CD4-positive, alpha-beta T cell treated with Interleukin-15 for 4 hours (primary cell): ENCODE measurements at places on chromosomes 11 and 22.
A peak's percentile ranks its signal among the peaks of the same experiment; 100 is the strongest.

- DNase-seq: no peak
These were observed 213.1 kb downstream of the INSC start for GRCh38 chr11:15327786-15328231.

DNA sequence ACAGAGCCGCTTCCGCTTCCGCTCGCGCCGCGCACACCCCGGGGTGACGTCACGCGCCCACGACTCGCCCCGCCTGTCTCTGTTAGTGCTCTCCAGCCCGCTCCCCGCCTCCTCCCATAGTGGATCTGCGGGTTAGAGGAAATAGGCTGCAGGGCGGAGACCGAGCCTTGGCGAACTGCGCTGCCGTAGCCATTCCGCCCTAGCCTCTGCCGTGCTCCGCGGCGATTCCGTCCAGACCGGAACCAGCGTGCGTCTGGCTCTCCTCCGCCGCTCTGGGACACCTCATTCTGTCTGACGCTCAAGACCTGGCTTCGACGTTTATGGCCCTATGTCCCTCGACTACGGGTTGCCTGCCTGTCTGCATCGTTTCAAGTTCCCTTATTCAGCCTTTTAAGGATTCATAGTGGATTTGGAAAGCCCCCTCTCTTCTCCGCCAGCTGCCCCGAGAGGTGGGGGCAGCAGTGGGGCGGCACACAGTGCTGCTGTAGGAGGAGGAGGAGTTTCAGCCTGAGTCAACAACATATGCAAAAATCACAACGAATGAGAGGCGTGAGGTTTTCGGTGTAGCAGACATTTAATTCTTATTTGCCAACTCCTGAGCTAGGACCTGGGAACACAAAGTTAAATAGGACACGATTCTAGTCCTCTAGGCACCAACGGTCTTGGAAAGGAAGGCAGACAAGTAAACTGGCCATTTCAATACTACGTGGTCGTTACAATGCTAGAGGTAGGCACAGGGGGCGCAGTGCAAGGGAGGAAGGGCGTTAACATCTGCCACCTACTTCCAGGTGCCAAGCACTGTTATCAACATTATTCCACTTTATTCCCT, at the start of gene TAF10:
TSS of gene TAF10 (minus strand) at position 4 of the 829 bp plus-strand sequence. CDS start 27 bp downstream, outside the sequence.
- peak; percentile 94 for DNase-seq

DNA sequence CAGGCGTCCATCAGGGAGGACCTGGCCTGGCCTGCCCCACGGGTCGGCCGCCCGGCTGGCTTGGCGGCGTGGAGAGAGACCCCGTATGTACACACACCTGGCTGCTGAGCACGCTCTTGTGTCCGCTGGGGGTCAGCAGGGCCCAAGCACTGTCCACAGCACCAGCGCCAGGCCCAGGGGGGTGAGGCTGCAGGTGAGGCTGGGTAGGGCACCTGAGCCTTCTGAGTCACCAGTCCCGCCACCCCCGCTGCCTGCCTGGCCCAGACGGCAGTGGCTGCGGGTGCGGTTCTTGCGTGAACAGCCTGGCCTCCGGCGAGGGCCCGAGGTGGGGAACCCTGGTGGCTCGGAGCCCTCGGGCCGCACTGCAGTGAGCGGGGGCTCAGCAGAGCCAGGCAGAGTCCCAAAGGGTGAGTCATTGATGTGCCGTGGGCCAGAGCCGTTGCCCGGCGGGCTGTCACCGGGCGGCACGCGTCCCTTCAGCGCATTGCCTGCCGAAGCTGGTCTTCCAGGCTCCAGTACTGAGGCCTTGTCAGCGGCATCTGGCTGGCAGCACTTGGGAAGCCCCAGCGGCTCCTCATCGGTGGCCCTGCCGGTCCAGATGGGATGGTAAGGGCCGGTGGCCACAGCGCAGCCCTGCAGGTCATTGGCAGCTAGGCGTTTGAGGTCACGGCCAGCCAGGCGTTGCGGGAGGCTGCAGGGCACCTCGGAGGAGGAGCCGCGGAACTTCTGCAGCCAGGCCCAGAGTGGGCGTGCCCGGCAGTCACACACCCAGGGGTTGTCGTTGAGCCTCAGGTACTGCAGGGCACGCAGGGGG, 26.3 kb downstream of the RTN4R start:
- DNase-seq: no peak

- no peak for DNase-seq
These were observed 5.3 kb downstream of the PLEKHB1 start for GRCh38 chr11:73651661-73652045.

GRCh38 chr11:78160557-78160956, 21.1 kb upstream of the ALG8 start:
- DNase-seq: no peak

- DNase-seq: no peak
These were observed 49.5 kb upstream of the GNAZ start for GRCh38 chr22:23020659-23021293.

GRCh38 chr11:70262951-70263350, 7.5 kb upstream of the PPFIA1 start:
- no peak for DNase-seq

DNA sequence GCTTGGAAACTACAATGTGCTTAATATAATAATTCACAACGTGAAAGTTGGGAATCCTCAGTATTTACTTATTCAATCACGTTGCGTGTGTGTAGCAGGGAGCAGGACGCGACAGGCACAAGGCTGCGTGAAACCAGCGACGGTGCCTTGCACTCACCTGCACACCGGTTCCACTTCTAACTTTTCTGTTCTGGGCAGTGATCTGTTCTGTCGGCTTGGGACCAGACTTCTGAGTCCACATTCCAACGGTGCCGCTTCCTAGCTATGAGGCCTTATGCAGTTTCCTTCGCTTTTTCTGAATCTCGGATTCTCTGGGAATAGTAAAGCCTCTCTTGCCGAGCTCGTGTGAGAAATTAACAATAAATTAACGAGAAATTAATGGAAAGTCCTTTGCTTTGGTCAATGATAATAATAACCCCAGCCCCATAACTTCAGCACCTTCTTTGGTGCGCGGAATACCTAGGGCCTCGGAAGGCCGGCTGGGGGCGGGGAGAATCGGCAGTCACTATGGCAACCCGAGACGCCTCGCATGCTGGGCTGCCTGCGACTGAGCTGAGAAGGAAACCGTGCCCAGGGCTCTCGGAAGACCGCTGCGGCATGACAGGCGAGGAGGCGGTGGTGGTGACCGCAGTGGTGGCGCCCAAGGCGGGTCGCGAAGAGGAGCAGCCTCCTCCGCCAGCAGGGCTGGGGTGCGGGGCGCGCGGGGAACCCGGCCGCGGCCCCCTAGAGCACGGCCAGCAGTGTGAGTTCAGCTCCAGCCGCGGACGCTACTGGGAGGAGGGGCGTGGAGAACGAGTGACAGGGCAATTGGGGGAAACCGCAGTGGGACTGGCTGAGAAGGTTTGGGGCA, at the start of gene C11orf97:
TSS of gene C11orf97 (plus strand) at position 530 of the 850 bp plus-strand sequence. CDS start at position 598, 68 bp downstream.
- peak; percentile 53 for DNase-seq

- DNase-seq: no peak
These were observed 36.5 kb downstream of the PRDM11 start for GRCh38 chr11:45182902-45183301.

DNA sequence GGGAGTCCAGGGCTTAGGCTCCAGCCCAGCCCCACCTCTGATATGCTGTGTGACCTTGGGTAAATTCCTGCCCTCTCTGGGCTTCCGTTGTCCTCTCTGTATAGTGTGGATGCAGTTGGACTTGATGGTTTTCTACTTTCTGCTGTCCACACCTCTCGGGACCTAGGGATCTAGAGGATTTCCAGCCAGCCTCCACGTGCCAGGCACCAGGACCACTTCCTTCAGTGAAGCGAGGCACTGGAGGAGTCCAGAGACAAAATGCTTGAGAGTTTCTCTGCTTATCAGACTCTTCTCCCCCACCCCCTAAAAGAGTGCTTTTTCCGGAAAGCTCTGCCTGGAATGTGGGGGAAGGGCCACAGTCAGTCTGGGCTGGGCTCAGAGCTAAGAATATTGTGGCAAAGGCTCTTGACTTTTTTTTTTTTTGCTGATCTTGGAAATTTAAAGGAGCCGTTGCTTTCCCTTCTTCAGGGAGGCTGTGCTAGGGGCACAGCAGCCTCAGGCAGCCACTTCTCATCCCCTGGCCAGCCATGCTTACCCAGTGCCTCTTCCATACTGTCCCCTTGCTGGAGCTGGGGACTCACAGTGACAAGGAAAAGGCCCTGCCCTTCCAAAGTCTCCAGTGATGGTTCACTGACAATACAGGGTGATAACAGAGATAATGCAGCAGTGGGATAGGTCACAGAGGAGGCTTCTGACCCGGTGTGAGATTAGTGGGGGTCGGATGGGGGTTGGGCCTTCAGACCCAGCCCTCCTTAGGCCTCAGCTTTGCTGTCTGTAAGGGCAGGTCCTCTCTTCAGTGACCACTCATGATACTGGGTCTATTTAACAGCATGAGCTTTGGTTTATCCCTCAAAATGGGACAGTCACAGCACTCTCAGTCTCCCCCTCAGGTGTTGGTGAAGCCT, 2.9 kb upstream of the SERPINH1 start:
- no peak for DNase-seq

DNA sequence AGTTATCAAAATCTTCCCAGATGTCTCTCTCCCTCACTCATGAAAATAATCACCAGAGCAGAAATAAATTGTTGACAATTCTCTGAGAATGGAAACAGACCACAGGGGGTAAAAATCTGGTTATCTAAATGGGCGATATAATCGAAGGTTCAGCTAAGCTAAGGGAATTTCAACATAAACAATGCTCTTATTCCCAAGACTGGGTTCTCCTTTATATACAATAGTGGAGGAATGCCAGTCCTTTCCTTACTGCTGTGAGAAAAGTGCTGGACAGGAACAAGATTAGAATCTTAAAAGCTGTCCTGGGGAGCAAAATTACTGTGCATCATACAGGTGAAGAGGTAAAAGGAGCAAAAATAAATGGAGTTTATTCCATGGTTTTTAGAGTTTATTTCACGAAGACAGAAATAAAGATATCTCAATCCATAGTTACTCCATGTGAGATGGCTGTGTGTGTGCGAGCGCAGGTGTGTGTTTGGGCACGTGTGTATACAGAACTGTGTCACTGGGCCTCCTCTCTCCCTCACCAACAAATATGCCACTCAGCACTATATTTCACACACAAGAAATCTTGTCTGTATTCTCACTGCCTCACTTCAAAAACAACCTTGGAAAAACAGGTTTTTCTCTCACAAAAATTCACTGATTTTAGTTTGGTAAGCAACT, 385.6 kb downstream of the DCDC1 start:
- DNase-seq: no peak

DNA sequence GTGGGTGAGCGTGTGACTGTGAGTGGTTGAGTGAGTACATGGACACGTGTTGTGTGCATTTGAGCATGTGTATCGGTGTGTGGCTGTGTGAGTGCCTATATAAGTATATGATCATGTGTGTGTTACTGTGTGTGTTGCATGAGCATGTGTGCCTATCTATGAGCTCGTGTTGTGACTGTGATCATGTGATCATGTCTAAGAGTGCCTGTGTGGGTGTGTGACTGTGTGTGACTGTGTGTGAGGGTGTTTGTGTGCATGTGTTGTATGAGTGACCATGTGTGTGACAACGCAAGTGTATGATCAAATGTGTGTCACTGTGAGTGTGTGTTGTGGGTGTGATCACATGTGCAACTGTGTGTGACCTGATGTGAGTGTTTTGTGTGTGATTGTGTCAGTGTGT, 88.8 kb downstream of the UBASH3B start:
- DNase-seq: no peak

DNA sequence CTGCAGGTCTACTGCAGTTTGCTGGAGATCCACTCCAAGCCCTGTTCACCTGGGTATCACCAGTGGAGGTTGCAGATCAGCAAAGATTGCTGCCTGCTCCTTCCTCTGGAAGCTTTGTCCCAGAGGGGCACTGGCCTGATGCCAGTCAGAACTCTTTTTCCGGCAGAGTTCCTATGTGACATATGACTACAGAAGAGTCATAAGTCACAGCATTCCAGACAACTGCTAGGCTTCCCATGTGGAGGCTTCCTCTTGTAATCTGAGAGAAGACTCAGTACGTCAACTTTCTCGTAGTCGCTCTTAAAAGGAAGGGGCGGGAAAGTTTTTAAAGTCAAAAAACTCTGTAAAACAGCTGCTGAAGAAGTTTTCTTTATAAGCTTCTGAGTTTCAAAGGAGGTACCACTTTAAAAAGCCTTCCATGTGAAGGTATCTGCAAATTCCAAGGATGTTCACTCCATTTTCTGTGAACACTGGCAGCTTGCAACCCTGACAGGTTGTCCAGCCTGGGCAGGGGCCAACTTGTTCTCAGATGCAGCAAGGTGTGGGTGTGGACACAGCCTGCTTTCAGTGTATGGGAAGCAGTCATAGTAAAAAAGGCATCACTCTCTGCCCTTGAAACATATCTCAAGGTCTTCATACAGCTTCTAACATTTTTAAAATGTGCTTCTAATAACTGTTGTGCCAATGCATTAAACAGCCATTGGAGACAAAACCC, 97.8 kb downstream of the ME3 start:
- no peak for DNase-seq

- DNase-seq: no peak
These were observed 35.7 kb downstream of the TBCEL start for GRCh38 chr11:121059605-121060004.

- DNase-seq: peak; percentile 76
These were observed 25.8 kb downstream of the DDIAS start for GRCh38 chr11:82927264-82927880.

GRCh38 chr22:22558972-22559603, at the start of gene PRAME:
Gene PRAME, minus strand, starts transcription at chr22:22559265. Its CDS starts 2,433 bp downstream, at chr22:22556832.
- peak; percentile 53 for DNase-seq
